ENCODE measurements at places on chromosomes 2 and 18.

DNA sequence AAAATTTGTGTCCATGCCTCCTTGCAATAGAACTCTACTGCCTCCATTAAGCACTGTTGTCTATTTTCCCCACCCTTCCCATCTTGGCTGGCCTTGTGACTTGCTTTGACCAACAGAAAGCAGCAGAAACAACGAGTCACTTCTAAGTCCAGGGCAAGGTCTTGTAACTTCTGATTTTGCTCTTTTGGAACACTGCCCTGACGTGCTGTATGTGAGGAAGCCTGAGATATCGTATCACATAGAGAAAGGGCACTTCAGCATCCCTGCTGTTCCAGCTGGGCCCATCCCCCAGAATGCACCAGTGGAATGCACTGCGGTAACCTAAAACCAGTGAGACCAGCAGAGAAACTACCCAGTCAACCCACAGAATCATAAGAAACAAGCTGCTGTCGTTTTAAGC, 28.1 kb downstream of the NCKAP1 start:
- DNase-seq, result no peak

- DNase-seq, result no peak
Measured at GRCh38 chr2:152924722-152925121, 206.3 kb downstream of the ARL6IP6 start.

DNA sequence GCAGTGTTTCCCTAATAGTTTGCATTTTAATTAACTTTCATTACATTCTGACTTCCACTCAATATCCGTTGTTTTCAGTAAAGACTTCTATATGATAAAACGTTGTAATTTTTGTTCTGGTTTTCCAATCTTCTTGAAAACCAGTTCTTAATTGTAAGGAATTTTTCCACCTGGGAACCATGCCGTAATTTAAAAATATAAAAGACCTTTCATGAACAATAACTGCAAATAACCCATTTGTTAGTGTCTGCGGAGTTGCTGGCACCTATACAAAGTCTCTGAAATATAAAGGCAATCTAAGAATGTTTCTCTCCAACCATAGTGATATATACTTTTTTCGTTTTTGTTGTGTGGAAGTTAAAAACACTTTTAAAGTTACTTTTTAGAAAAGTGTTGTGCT, 7.7 kb upstream of the SATB2 start:
- no peak for DNase-seq

GRCh38 chr18:48621240-48621639, 82.4 kb downstream of the CTIF start:
- no peak for DNase-seq

DNA sequence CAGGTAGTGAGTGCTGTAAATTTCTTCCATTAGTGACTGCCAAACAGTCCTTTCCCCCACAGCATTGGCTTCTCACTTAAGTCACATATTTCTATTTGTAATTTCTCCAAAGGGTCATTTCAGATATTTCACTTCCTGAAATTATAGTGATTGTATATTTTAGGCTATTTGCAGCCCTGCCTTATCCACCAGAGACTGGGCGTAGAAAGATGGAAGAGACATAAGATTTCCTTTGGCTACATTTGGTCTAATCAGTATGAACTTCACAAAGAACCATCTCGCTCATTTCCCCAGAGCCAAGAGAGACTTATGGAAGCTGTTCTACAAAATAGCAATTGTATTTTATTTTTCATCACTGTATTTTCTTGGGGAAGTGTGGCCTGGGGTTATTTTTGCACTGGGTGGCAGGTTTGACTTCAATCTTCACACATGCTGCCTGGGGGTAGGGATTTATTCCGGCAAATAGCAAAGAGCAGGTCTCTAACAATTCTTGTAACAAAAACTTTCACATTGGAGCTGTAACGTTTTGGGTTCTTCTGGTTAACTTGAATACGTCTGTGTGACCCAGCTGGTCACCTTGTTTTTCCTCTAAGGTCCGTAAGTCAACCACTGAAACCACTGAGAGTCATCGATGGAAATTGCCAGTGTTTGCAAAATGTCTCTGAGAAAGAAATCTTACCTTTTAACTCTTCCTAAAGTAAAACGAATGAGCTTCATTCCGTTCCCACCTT, 170.6 kb upstream of the SERPINE2 start:
- DNase-seq, result no peak

DNA sequence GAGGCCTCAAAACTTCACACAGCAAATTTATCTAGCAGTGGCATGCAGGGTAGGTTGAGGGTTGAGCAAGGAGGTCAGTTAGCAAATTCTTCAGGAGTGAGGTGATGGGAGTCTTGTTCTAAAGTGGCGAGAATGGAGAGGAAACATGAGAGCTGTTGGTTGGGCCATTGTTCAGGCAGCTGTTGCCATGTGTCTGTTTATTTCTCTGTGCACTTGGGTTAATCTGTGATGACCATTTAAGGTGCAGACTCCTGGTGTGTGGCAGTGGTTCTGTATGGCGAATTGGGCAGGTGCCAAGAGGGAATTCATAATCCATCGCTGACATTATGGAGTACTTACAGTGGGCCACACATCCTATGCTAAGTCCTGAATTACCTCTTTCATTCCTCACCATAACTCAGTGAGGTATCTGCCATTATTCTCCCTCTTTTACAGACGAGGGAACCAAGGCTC, 30.4 kb downstream of the TMEM178A start:
- DNase-seq, result peak; percentile 85

DNA sequence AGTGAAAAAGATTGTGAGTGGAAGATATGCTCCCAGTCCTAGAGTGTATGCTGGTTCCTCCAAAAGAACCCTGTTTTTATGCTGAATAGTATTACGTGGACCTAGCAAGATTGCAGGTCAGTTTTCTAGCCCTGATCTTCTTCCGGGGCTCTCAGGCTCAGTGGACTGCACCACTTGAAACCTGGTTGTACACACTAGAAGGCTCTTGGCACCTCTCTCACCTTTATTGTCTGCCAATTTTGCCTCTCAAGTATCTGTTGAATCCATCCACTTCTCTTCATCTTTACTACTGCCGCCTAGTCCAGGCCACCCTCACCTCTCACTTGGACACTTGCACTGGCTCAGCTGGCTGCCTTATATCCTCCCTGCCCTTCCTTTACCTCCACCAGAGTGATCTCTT, 16.8 kb downstream of the TTC39C start:
- no peak for DNase-seq
